ENCODE measurements at places on chromosomes 2 and 18. TPM values are rescaled to one million over a fixed set of nuclear protein-coding genes. Genes with fewer than 3 reads are reported as not detected.

ERBB4 gene
- not detected for total RNA-seq

DUSP28 gene
- 4.7 TPM for total RNA-seq

NEU2 gene
- total RNA-seq = not detected

TTC27 gene
- 25.3 TPM for total RNA-seq

HEATR5B gene
- total RNA-seq = 29.3 TPM

GRCh38 chr2:211479536-211480150 lies 923.2 kb downstream of the CPS1 start:
- no peaks in the 10 kb centered on the region for H3K27me3 ChIP-seq
- no peaks in the 10 kb centered on the region for H3K36me3 ChIP-seq
- no peak for DNase-seq
- no peaks in the 10 kb centered on the region for H3K4me1 ChIP-seq

- H3K27me3 ChIP-seq = no peaks in the 10 kb centered on the region
- H3K27ac ChIP-seq = no peak overlapping the region
- no peak overlapping the region for H3K4me3 ChIP-seq
- no peak for DNase-seq
Measured at GRCh38 chr2:176317623-176318065, 48.4 kb downstream of the MTX2 start.

GRCh38 chr2:190563109-190563508 lies 28.6 kb upstream of the NEMP2 start:
- DNase-seq = no peak
- no peak overlapping the region for H3K4me3 ChIP-seq
- no peaks in the 10 kb centered on the region for H3K36me3 ChIP-seq
- H3K27ac ChIP-seq = no peak overlapping the region
- no peaks in the 10 kb centered on the region for H3K27me3 ChIP-seq

- peaks cover 11% of the 10 kb centered on the region for H3K4me1 ChIP-seq
- DNase-seq = peak; percentile 47
- H3K27me3 ChIP-seq = no peaks in the 10 kb centered on the region
- H3K4me3 ChIP-seq = no peak overlapping the region
- H3K36me3 ChIP-seq = no peaks in the 10 kb centered on the region
Measured at GRCh38 chr2:150204451-150204850, 283.0 kb downstream of the RND3 start.

- peak; percentile 74 for DNase-seq
- peaks cover 18% of the 10 kb centered on the region for H3K4me1 ChIP-seq
- no peak overlapping the region for H3K4me3 ChIP-seq
- no peaks in the 10 kb centered on the region for H3K27me3 ChIP-seq
Measured at GRCh38 chr18:34787931-34788532, 77.9 kb downstream of the DTNA start.

GRCh38 chr18:77896586-77897252 lies 647.1 kb downstream of the GALR1 start:
- H3K4me1 ChIP-seq = no peaks in the 10 kb centered on the region
- no peaks in the 10 kb centered on the region for H3K36me3 ChIP-seq
- no peaks in the 10 kb centered on the region for H3K27me3 ChIP-seq
- H3K27ac ChIP-seq = no peak overlapping the region
- no peak overlapping the region for H3K4me3 ChIP-seq
- no peak for DNase-seq

DNA sequence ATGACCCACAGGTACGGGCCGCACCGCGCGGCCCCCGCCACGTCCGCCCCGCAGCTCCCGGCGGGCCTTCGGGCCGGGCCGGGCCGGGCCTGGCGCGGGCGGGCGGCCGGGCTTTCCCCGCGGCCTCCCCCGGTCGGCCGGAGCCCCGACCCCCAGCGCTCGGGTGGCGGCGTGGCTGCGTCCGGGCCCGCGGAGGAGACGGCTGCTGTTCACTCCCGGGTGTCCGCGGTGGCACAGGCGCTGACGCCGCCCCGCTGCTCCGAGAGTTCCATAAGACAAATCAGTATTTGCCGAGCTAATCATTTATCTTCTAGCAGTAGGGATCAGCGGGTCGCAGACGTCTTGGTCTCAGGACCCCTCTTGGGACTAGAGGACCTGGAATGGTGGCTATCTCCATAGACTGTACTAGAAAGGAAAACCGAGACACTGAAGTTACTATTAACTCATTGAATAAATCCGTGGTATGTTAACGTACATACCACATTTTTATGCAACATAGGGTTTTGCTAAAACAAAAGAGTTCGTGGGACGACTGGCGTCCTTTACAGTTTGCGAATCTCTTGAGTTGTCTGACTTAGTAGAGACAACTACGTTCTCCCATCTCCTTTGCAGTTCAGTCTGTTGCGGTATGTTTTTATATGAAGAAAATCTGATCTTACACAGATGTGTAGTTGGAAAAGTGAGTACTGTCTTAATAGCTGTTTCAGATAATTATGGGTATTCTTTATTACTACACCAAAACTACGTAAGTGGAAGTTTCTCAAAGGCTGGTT lies 500 bp downstream of the LIMS1 start:
- no peaks in the 10 kb centered on the region for H3K36me3 ChIP-seq
- DNase-seq = peak; percentile 72
- H3K4me1 ChIP-seq = peaks cover 23% of the 10 kb centered on the region
- no peaks in the 10 kb centered on the region for H3K27me3 ChIP-seq
- H3K27ac ChIP-seq = peak overlapping the region; percentile 95
- H3K4me3 ChIP-seq = peak overlapping the region; percentile 96

- H3K27me3 ChIP-seq = no peaks in the 10 kb centered on the region
- DNase-seq = no peak
- H3K36me3 ChIP-seq = no peaks in the 10 kb centered on the region
- H3K4me3 ChIP-seq = no peak overlapping the region
Measured at GRCh38 chr2:39156107-39156506, 35.3 kb upstream of the SOS1 start.

DNA sequence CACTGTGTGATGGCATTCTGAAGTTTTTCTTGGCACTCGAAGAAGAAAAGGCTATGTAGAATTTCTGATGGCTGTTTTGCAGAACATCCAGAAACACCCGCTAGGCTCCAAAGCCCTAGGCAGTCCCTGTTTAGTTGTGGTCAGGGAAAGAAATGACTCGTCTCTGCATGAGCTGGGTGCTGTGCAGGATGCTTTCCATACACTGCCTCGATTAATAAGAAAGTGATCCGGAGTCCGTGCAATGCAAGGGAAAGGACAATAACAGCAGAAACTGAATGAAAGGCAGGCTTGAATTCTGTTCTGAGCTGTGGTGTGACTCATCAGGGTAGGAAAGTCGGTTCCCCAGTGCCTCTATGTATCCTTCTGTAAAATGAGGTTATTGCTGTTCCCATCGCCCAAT lies 18.7 kb downstream of the MAPRE3 start:
- H3K27me3 ChIP-seq = no peaks in the 10 kb centered on the region
- no peaks in the 10 kb centered on the region for H3K36me3 ChIP-seq
- peak; percentile 78 for DNase-seq
- no peak overlapping the region for H3K4me3 ChIP-seq
- peak overlapping the region; percentile 1 for H3K27ac ChIP-seq
